ENCODE measurements at places on chromosomes 4 and X.

DNA sequence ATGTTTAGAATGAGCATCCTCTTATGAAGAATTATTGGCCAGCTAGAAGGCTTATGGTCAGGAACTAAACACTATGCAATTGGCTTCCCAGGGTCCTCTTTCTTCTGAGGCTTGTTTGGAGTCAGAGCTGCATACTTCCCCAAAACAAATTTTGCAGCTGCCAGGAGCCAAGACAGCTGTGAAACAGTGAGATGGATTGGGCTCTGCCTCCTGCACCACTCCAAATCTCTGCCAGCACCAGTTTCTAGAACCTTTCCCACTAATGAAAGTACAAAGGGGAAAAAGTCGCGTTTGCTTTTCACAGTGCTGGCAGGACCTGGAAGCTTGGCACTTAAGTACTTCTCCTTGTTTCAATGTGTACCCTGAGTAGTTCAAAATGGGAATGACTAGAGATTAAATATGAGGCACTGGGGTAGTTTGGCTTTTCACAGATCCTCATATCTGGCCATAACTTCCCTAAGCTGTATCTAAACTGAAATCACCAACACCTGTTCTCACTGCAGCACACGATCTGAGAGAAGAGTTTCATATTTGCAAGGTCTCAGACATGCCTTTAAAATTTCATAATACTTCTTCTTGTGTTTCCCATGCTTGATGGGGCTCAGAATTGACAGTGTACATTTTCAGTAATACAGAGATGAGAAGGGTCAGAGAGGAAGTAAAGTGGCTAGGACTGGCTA is 20.7 kb upstream of the AR start:
- DNase-seq, result no peak

DNA sequence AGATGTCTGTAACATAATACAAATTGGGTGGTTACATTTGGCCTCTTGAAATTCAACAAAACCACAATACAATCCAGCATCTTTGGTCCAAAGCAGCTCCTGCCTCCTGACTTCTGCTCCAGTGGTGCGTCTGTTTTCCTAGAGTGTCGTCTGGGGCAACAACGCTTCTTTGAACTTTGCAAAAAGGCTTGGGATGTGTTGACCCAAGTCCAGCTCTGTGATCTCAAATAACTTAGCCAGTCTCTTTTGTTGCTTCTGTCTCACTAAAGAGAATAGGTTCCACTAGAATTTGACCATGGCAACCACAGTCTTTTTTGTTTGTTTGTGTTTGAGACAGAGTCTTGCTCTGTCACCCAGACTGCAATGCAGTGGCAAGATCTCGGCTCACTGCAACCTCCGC is 324.0 kb downstream of the DHRSX start:
- no peak for DNase-seq

- DNase-seq, result no peak
Measured at GRCh38 chrX:30689116-30689515, 35.9 kb downstream of the GK start.

DNA sequence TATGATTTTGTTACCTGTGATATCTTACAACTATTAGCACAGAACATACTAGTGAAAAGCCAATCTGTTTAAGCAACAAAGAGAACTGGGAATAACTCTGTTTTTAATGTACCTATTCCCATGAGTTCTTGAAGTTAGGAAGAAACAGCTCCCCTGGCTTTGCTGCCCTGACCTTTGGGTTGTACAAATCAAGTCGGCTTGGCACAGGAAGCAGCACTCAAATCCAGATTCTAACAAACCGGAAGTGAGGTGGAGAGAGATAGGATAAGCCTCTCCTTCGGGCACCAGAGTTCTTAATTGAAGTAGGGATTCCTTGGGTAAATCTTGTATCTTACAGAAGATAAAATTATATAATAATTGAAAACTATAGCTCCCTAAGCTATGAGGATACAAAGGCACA is 144.8 kb upstream of the CPEB2 start:
- DNase-seq, result no peak

DNA sequence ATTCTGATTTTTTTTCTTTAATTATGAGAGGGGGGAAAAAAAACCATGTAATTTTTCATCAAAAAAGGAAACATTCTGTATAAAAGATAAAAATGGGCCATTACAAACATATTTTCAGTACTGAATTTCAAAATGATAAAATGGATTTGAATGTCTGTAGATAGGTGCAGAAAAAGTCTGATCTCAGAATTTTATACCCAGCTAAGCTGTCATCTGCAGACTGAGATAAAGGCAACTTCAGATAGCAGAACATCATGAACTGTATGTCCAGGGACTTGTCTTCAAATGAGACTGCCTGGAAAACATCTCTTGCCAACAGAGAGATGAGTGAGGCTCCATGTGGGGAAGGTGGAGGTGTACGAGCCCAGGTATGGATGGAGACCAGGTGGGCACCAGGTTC is 118.5 kb upstream of the PSAPL1 start:
- DNase-seq, result no peak

DNA sequence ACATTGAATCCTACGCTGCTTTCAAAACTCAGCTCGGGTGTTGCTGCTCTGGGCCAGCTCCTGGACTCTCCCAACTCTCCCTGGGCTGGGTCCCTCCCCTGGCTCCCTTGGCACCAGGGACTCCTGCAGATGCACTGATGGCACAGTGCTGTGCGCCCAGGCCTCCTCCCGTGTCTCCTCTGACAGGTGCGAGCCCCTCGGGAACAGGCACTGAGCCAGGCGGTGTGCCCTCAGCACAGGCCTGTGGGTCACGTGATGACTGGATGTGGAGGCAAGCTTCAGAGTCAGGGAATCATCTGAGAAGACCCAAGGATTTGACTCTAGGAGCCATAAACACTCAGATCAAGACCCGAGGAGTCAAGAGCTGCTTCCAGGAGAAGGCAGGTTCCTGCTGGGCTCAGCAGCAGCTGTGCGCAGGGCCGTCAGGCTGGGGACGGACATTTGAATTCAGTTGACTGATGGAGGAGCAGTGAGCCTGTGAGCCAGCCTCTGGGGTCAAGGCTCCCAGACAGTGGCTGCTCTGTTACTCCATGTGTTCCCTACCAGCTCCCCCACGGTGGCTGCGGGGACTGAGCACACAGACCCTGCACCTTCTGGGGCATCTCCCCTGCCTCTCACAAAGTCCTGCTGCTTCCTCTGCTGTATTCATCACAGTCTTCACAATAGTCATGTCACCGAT is 33.0 kb downstream of the NAT8L start:
- DNase-seq, result no peak

- no peak for DNase-seq
Measured at GRCh38 chrX:151019856-151020255, 36.7 kb downstream of the HMGB3 start.

- DNase-seq, result no peak
Measured at GRCh38 chr4:93828995-93829819, 654 bp downstream of the ATOH1 start.

- no peak for DNase-seq
Measured at GRCh38 chr4:105808750-105809041, 86.6 kb upstream of the NPNT start.

GRCh38 chr4:165588534-165589315 is 209.9 kb downstream of the CPE start:
- DNase-seq, result no peak
